ENCODE measurements at places on chromosomes 12 and 14.

DNA sequence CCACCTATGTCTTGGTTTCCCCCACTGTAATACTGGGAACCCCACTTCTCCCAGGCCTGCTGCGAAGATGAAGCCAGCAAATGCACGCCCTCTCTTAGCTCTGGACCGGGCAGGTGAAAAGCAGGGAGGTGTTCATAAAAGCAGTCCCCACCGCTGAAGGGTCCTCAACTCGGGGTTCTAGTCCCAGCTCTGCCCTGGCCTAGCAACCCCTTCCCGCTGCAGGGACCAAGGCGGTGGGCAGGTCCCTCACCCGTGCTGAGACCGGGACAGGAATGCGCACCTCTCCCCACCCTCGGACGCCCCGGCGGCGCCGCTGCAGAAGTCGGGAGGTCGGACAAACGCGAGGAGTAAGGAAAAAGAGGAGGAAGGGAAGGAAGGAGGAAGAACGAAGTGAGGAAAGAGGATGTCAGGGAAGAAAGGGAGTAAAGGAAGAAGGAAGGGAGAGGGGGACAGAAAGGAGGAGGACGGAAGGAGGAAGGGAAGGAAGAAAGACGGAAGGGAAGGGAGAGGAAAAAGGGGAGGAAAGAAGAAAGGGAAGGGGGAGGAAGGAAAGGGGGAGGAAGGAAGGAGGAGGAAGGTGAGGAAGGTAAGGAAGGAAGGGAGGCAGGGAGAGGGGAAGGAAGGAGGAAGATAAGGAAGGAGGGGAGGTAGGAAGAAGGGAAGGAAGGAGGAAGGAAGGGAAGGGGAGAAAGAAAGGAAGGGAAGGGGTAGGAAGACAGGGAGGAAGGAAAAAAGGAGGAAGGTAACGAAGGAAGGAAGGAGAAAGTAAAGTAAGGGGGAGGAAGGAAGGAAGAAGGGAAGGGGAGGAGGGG lies 701 bp downstream of the SPRING1 start:
- DNase-seq, result no peak

- no peak for DNase-seq
Measured at GRCh38 chr14:105012171-105012985, 8.5 kb downstream of the CDCA4 start.

DNA sequence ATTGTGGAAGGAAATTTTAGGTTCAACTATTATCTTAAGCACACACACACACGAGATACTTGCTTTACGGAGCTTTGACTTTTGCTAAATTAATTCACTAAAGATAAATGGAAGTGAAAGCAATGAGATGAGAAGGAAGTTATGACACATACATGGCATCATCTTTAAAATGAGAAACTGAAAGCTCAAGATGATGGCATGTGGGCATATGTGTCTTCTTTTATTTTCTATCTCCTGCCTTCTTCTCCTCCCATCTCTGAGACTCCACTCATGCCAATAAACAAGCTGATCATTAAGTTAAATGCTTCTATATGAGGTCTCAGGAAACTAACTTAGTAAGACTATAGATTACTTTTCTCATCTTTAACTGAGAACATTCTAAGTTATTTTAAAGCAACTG lies 216.7 kb downstream of the MED13L start:
- DNase-seq, result no peak

DNA sequence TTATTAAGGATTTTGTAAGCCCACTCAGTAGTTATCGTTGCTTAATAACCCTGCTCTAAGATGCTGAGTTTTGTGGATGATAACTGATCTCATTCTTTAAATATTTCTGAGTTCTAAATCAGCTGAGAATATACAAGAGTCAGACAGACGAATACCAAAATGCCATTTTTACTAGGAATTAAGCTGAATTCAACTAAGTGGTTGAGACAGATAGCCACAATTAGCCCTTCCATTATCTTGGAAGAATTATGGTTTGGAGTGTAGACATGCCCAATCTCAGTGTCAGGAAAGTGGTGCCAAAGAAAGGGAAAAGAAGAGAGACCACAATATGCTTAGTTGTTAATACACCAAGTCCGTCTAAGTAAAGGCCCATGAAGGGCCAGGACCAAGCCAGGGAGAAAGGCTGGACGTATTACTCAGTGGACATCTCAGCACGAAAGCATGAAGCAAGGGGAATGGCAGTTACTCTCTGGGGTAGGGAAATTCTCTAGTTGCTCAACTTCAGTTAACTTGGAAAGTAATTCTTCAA lies 58.6 kb downstream of the KCNA5 start:
- no peak for DNase-seq

GRCh38 chr14:20823859-20824258 lies 21.2 kb upstream of the RNASE1 start:
- no peak for DNase-seq

GRCh38 chr14:67478800-67479084 lies 9.8 kb downstream of the TMEM229B start:
- no peak for DNase-seq

DNA sequence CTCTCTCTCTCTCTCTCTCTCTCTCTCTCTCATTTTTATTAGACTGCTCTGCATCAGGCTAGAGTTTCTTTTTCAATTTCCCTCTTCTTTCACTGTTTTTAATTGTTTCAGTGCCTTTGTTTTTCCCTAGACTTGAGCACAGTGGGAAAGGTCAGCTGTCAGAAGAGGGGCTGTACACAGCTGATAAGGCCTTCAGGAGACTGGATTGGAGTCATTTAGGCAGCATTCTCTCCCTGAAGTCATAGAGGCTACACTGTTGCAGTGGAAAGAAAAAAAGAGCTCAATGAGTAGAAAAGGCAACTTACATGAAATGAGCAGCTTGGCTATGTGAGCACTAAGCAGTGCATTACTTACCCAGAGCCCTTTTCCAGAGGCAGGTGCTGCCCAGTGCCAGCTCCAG lies 456.9 kb downstream of the NRXN3 start:
- no peak for DNase-seq

DNA sequence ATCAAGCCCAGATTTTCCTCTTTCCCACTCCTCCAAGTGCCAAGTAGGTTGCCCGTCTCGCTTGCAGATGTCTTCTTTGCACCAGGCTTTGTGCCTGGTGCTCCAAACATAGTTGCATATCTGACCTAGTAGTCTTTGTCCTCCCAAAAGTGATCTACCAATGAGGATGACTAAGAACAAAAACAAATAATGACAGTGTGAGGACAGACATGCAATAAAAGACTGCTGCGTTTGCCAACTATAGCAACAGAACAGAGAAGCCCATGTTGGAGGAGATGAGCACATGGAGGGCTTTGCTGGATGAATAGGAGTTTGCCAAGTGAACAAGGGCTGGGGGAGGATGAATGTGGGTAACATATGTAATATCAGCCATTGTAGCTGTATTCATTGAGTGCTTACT lies 15.6 kb downstream of the DTX1 start:
- DNase-seq, result no peak

DNA sequence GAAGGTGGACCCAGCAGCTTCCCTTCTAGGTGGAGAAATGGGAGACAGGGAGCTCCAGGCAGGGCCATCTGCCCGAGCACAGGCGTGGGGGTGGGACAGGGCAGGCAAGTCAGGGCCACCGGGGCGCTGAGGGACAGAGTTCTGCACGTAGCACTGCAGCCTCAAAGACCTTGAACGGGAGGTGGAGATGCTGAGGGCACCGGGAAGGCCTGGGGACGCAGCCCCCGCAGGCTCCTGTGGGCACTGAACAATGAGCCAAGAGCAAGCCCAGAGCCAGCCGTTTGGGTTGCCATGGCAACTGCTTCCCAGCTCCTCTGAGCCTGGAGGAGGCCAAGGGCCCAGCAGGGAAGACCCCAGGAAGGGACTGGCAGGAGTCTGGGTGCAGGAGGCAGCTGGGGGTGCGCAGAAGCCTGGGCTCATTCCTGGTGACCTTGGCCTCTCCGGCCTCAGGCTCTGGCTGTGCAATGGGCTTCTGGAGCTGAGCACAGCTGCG lies 3.4 kb downstream of the LBHD2 start:
- DNase-seq, result no peak

GRCh38 chr12:2271961-2272360 lies 219.2 kb downstream of the CACNA1C start:
- no peak for DNase-seq

Measured in cerebellar nuclear complex (tissue), 1 donor.